Urothelium cell line (cell line): ENCODE measurements at places on chromosomes 2 and 18.

DNA sequence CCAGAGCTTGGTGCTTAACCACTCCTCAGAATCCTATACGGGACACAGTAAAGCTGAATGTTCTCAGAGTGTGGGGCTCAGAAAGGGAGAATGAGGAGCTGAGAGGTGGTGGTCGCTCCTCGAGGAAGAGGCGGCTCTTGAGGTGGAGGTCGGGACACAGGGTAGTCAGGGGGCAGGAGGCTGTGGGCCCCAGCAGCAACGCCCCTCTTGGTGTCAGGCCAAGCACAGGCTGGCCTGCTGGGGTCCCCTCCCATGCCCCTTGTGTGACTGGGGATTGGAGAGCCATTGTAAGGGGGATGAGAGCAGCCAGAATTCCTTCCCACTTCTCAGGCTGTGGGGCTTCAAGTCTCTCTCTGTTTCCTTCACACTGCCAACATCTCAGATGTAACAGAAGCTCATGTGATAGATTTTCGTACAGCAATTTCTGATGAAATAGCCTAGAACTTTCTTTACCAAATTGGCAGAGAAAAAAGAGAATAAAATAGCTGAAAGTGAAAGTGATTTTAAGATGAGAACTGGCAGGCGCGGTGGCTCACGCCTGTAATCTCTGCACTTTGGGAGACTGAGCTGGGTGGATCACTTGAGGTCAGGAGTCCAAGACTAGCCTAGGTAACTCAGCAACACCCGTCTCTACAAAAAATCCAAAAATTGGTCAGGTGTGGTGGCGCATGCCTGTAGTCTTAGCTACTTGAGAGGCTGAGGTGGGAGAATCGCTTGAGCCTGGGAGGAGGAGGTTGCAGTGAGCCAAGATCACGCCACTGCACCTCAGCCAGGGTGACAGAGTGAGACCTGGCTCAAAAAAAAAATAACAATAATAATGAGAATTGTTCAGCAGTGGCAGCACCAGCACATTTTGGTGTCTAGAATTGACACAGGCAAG, 61.1 kb upstream of the RPL31 start:
- DNase-seq: no peak

GRCh38 chr18:32907648-32908423, 135.0 kb upstream of the KLHL14 start:
- DNase-seq: no peak

DNA sequence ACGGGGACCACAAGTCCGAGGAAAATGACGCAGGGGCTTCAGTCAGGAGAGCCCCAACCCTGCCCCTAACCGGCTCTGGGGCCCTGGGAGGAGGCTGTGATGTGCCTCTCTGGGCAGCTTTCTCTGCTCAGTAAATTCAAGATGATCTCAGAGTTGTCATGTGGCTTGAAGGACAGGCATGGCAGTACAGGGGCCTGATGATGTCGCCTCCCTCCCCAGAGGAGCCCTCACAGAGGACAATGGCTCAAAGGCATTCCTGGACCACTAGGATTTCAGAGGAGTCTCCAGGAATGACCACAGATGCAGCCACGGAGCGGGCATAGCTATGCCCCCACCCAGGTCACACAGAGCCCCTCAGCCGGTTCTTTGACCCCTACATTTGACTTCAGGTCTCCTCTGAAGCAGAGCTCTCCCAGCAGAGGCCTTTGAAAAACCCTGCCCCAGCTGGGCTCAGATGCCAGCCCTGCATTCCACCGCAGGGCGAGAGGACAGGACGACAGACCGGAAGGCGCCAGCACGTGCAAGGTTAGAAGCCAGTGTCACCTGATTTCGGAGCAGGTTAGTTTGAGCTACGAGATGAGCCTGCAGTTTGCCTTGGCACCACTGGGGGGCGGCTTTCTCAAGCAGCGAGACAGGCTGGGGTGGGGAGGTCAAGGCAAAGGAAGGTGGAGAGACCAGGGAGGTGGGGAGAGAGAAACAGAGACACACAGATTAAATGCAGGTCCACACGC, 39.2 kb downstream of the BIN1 start:
- DNase-seq: peak; percentile 59

GRCh38 chr2:98465456-98466226, 21.0 kb downstream of the INPP4A start:
- peak; percentile 88 for DNase-seq

DNA sequence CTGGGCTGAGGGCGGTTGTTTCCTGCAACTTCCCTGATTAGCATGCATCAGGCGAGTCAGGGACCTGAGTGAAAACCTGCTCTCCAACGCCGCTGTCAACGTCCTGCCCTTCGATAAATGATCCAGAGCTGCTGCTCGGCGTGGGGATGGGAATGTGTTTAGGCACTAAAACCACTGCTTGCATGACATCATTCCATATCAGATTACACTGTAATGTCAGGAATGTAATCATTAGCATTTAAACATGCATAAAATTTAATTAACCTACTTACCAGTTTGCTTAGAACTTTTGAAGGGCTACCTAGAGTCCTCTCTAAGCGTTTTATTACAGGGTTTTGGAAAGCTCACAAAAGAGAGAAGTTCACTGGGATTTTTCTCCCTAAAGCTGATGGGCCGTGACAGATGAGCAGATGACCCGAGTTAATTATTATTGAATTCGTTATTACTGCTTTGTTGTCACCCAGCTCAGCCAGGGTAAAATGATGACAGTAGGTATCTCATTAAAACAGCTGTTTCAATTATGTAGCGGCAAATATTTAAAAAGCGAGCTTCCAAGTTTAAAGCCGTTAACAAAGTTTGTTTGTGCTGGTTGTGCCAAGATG, 685.6 kb upstream of the SALL3 start:
- DNase-seq: peak; percentile 58
